HCEC 1CT (cell line): ENCODE measurements at places on chromosomes 4 and X.
A peak's percentile ranks its signal among the peaks of the same experiment; 100 is the strongest.

DNA sequence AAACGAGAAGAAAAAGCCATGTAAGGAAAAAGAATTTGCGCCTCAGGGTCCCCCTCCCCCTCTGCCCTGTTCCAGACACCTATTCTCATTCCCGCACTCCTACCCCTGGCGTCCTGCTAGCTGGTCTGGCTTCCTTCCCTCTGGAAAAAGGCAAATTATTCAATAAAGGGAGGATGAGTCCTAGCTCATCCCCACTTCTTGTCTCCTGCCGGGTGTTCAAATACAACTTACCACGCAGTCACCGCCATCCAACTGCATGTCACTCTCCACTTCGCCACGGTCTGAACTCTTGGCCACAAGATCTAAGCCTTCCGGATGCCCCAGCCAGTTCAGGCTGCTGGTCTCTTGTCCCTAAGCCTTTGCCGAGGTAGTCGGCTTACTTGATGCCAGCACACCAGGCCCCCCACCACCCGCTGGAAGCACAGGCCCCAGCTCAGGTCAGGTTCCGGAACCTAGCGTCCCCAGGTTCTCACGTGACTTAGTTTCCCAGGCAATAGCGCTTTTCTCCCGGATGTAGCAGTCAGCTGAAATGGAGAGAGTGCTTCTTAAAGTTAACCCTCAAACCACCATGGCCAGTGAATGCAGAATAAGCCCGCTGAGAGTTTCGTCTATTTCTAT lies 209.6 kb upstream of the SPIN4 start:
- peak; percentile 66 for DNase-seq

- no peak for DNase-seq
These were observed 44.8 kb downstream of the HMGB2 start for GRCh38 chr4:173289353-173289727.

GRCh38 chrX:16223385-16223784 lies 56.1 kb downstream of the MAGEB17 start:
- DNase-seq, result no peak

DNA sequence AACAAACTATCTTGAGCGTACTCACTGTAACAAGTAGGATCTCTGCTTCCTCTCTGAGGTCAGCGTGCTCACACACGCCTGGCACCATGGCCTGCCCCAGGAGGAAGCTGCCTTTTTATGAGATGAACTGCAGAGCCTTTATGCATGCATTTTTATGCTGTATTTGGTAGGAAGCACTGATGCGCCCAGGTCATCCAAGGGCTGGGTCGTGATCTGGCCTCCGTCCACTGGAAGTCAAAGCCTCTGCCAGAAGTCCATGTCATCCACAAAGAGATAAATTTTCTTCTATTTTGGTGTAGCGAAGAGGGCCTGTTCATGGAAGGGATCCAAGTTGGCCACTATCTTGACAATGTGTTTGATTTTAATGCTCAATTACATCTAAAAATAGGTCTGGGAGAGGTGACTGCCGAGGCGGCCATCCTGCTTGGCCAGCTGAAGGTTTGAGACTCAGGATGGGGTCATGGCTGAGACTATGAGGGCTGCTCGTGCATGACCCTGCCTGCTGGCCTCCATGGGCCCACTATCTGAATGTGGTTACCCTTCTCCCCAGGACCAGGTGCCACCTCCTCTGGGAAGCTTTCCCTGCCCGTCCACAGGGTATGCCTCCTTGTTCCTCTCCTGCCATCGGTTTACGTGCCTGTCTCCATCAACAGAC lies 50.3 kb downstream of the HTRA3 start:
- no peak for DNase-seq

- no peak for DNase-seq
These were observed 439.4 kb downstream of the RAPGEF2 start for GRCh38 chr4:159542296-159542695.

DNA sequence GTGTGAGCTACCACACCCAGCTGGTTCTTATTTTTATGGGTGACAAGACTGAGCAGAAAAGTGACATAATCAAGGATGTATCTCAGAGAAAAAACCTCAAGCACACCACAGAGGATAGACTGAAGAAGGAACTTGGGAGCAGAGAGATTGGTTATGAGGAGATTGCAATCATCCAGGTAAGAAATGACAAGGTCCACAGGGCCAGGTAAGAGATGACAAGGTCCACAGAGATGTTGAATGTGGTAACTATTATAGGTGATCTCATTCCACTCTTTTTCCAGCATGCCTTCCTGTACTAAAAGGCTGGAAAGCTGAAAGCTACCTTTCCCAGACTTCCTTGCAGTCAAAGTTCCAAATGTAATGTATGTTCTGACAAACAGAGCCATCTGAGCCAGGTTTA lies 15.9 kb upstream of the RBM47 start:
- no peak for DNase-seq

DNA sequence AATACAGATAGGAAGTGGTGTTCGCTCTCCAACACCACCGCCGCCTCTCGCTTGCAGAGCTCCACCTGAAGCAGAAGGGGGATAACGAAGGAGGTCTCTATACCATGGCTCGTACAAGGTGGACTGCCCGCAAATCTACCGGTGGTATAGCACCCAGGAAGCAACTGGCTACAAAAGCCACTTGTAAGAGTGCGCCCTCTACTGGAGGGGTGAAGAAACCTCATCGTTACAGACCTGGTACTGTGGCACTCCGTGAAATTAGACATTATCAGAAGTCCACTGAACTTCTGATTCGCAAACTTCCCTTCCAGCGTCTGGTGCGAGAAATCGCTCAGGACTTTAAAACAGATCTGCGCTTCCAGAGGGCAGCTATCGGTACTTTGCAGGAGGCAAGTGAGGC lies 5.2 kb upstream of the BMP15 start:
- no peak for DNase-seq

DNA sequence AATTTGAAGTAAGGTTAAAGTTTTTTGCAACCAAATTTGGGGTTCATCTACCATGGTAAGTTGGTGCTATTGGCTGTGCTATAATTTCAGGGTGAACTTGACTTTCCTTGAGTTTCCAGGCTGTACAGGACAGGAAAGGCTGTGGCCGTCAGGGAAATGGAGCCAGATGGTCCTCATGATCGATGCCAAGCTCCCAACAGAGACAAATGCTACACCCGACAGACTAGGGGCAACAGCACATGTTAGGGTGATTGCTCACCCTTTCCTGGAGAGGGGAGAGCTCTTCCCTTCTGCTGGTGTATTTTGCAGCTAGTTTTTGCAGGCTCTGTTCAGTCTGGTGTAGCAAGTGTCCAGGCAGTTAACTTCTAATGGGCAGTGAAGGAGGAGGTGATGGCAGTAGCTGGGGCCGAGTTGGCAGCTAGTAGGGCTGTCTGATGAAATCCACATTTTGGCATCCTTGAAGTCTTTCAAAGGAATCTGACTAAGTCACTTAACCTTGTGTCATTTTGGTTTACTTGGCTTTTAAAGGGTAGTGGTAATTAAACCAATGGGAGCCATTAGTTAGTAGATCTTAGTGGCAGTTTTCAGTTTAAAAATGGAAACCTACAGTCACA lies 47.8 kb downstream of the GAB1 start:
- DNase-seq, result peak; percentile 22

- DNase-seq, result no peak
These were observed 24.9 kb upstream of the CLDN24 start for GRCh38 chr4:183347146-183347545.

DNA sequence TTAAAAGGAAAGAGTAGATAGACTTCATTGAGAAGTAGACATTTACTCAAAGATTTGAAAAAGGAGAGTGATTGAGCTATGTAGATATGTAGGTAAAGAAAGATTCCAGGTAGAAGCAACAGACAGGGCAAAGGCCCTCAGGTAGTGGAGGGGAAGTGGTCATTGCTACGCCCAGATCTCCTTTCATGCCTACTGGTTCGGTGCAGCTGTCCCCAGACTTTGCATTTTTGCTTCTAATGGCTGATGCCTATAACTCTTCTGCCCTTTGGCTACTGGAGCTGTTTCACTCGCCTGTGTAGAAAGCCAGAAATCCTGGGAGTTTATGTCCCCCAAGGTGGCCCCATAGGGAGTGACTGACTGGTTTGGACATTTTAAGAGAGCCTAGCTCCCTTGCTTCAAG lies 16.9 kb upstream of the ARMCX2 start:
- no peak for DNase-seq

DNA sequence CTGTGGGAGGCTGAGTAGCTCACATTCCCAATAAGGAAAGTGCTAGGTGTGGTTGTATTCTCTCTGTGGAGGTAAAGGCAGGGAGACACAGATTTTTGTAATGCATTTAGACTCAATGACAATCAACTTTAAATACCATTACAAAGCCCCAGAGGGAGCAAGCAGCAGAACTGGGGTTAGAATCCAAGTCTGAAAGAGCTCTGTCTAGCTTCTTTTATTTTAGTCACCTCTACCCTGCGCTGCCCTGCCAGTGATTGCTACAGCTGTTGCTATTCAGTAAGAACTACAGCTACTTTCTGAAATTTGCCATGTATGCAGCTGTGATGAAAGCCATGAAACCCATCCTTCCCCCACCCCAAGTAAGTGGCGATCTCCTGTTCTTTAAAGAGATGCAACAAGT lies 22.5 kb downstream of the SLC39A8 start:
- no peak for DNase-seq

- no peak for DNase-seq
These were observed 32.1 kb downstream of the FBXW7 start for GRCh38 chr4:152503653-152504290.

GRCh38 chr4:147741190-147741788 lies 9.4 kb downstream of the ARHGAP10 start:
- no peak for DNase-seq

- peak; percentile 6 for DNase-seq
These were observed 29.7 kb downstream of the PRRG1 start for GRCh38 chrX:37378830-37379229.

- no peak for DNase-seq
These were observed 28.8 kb downstream of the AMELX start for GRCh38 chrX:11321986-11322385.

DNA sequence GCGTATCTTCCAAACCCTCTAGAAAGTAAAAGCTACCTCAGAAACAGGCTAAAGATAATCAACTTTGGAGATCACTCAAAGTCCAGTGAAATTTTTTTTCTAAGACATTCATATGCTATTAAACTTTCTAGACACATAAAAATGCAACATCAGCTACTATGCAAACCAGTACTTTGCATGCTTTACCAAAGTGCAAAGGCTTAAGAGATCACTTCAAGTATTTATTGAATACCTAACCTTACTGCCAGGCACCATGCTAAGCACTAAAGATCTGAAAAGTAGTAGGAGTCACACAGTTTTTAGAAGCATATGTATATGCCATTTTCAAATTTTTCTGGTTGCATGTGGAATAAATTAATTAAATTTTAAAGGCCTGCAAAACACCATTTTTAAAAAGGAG lies 115.8 kb downstream of the THOC2 start:
- DNase-seq, result no peak

DNA sequence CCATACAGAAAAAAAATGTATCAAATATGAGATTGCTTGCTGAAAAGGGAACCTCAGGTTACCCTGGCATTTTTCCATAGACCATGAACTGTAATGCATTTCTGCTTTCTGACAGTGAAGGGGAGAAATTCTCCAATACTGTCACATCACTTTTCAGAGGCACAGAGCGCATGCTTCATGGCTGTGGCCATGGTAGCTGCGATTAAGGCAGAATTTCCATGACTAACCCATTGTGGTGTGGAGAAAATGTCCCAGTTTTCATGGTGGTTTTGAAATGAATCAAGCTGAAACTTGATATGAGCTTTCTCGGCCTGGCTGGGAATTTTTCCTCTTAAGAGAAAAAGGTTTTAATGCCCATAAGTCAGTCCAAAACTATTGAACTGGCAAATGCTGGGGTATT lies 39.5 kb upstream of the MAP3K15 start:
- DNase-seq, result peak; percentile 38

GRCh38 chr4:1233641-1234308 lies 15.2 kb downstream of the CTBP1 start:
- DNase-seq, result no peak

DNA sequence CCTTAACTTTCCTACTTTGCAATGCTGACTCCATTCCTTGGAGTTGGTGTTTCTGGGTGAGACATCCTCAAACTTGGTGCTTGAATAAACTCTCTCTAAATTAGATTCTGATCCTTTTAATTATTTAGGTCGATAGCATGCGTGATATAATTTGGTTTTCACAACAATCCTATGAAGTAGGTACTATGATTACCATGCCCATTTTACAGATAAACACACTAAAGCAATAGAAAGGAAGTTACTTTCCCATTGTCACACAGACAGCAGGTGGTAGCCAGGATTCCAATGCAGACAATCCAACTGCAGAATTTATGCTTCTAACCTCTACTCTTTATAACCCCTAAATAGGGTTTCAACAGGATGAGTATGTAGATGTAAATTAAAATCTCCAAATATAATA lies 21.7 kb upstream of the AASDH start:
- DNase-seq, result no peak

- no peak for DNase-seq
These were observed 77.1 kb downstream of the STARD8 start for GRCh38 chrX:68724531-68725020.

GRCh38 chr4:146506272-146506671 lies 15.5 kb downstream of the SLC10A7 start:
- DNase-seq, result no peak

DNA sequence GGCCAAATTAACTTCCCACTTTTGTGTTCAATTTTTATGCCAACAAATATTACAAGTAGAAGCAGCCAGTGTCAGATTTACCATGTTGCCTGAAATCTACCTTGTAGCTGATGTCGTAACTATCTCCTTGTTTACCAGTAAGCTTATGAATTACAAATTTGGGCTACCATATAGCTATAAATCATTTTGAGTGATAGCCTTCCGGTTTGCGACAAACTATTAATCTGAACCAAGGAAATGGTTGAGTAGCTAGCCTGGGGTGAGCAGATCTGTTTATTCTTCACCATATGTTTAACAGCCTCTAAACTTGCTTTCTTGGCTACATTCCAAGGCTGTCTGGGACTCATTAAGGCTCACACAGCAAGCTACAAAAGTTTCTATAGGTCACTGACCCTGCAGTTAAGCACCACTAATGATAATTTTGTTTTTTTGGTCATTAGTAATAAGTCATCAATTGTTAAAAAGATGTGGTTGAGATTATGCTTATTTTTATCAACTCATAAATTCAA lies 218.7 kb upstream of the SPOCK3 start:
- no peak for DNase-seq

DNA sequence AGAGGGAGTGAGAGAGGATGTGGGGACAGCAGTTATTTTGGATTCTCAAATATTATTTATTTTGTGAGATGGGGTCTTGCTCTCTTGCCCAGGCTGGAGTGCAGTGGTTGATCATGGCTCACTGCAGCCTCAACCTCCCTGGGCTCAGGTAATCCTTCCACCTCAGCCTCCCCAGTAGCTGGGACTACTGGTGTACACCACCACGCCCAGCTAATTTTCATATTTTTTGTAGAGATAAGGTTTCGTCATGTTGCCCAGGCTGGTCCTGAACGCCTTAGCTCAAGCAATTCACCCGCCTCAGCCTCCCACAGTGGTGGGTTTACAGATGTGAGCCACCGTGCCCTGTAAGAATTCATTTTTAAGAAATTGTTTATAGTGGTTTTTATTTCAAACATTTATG lies 61.2 kb downstream of the FHDC1 start:
- DNase-seq, result no peak

- no peak for DNase-seq
These were observed 25.8 kb downstream of the OTUD4 start for GRCh38 chr4:145154573-145154972.

GRCh38 chr4:53579826-53580225 lies 11.5 kb downstream of the LNX1 start:
- DNase-seq, result no peak

- DNase-seq, result no peak
These were observed 61.6 kb upstream of the STS start for GRCh38 chrX:7085879-7086278.
